ENCODE measurements at places on chromosomes 6 and 20.

DNA sequence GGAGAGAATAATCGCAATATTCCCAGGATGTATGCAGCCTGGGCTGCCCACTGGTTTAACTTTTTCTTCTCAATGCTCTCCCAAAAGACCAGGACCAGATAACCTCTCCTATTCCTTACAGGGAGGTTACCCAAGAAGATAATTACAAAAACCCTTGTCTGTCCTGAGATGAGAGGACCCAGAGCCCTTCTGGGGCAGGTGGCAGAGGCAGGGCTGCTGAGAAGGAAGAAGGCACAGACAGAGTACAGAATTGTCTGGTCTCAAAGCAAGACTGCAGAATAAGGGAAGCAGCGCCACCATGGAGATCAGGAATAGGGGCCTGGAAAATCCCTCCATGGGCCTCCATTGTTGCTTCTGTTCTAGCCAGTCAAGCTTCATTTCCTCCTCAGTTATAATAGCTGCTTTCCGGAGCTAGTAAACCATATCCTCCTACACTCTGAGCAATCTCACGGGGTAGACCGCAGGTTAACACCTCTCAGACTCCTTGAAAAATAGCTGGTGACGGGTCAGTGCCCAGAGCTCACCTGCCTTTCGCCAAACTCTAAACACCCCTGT is 463 bp upstream of the HLA-DMB start:
- peak; percentile 80 for DNase-seq

GRCh38 chr6:105113422-105113821 is 66.4 kb downstream of the POPDC3 start:
- no peak for DNase-seq

DNA sequence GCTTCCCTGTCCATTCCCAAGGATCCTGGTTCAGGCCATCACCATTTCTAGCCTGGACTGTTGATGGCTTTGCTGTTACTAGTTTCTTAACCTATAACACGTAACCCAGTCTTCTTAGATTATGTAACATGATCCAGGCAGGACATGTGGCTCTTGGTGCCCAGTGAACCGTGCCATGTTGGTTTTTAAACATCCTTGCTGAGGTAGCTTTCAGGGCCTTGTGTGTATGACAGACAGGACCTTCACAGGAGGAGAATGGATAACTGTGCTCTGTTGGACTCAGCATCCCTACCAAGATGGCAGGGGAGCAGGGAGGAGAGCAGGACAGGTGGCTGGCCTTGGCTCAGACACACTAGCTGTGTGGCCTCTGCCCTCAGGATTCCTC is 46.8 kb downstream of the PANK2 start:
- no peak for DNase-seq

DNA sequence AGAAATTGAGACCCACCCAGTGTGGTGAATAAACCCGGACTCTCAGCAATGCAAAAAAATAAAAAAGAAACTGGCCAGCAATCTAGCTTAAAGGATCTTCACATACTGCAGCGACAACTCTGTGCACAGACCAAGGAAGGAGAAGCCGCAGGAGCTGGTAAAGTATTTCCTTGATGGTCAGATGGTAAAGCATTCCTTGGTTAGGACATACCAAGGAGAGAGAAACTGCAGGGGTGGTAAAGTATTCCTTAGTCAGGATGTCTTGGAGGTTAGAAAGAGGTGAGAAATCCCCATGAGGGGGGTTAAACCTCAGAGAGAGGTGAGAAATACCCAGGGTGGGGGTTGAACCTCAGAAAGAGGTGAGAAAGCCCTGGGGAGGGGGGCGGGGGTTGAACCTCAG is 86.8 kb downstream of the PLG start:
- no peak for DNase-seq

- no peak for DNase-seq
Measured at GRCh38 chr6:76612954-76613353, 540.5 kb upstream of the IMPG1 start.
